ENCODE measurements at places on chromosomes 3 and 15. TPM values are rescaled to one million over a fixed set of nuclear protein-coding genes. Genes with fewer than 3 reads are reported as not detected.

Gene PPP1R14D
- total RNA-seq = not detected

Gene RTP1
- total RNA-seq = not detected

Gene ACAN
- under 0.01 TPM for total RNA-seq

Gene NDN
- 53.9 TPM for total RNA-seq

Gene ADAMTS7
- total RNA-seq = 3.1 TPM

Gene CYP8B1
- total RNA-seq = not detected

Gene RASGRF1
- 1.7 TPM for total RNA-seq

Gene CLDN18
- not detected for total RNA-seq

Gene IQCH
- total RNA-seq = 2.4 TPM

Gene CDHR4
- total RNA-seq = not detected

Gene GDPGP1
- 8.0 TPM for total RNA-seq

Gene GNAI2
- total RNA-seq = 241 TPM

Gene COL6A5
- under 0.01 TPM for total RNA-seq

Gene CSTA
- not detected for total RNA-seq

Gene NTRK3
- total RNA-seq = not detected

Gene MESP2
- total RNA-seq = not detected

Gene THSD4
- 0.36 TPM for total RNA-seq

Gene ISG20
- total RNA-seq = 126 TPM

Gene CPA3
- not detected for total RNA-seq

Gene RARRES1
- 0.62 TPM for total RNA-seq

Gene PAK6
- total RNA-seq = 0.36 TPM

Gene WDR93
- total RNA-seq = 0.15 TPM

Gene ZNF660
- total RNA-seq = 1.00 TPM

Gene HESX1
- total RNA-seq = 0.34 TPM

Gene PCLAF
- total RNA-seq = 20.4 TPM

Gene TMF1
- 18.6 TPM for total RNA-seq

Gene BNC1
- 0.62 TPM for total RNA-seq

Gene GOLGA8T
- total RNA-seq = not detected

Gene LAMB2
- total RNA-seq = 180 TPM

Gene SLC27A2
- total RNA-seq = not detected

Gene CACNA1D
- 4.5 TPM for total RNA-seq

Gene PATL2
- 4.5 TPM for total RNA-seq

Gene CADM2
- total RNA-seq = 0.36 TPM

Gene THPO
- total RNA-seq = not detected

Gene LYZL4
- total RNA-seq = not detected

Gene ATP10A
- total RNA-seq = 101 TPM

Gene A4GNT
- total RNA-seq = not detected

Gene RNF13
- total RNA-seq = 184 TPM

Gene GOLGA8G
- total RNA-seq = not detected

Gene ACKR2
- total RNA-seq = not detected

Gene PLA1A
- total RNA-seq = 52.3 TPM

All from melanocyte of skin (primary cell).